ENCODE measurements at places on chromosomes 16 and 17.

DNA sequence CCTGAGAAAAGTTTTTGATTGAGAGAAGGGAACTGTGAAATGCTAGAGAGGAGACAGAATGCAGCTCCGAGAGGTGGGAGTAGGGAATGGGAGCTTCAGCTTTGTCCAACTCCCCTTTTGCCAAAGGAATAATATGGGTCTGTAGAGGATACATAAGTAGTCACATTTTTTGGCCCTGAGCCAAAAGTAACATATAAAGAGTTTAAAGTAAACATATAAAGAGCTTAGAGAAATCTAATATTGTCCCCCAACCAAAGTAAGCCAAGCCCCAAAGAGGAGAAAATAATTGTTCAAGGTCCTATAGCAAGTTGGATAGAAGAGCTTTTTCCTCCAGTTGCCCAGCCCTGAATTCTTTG lies 215.1 kb downstream of the TMEM114 start:
- DNase-seq, result no peak

DNA sequence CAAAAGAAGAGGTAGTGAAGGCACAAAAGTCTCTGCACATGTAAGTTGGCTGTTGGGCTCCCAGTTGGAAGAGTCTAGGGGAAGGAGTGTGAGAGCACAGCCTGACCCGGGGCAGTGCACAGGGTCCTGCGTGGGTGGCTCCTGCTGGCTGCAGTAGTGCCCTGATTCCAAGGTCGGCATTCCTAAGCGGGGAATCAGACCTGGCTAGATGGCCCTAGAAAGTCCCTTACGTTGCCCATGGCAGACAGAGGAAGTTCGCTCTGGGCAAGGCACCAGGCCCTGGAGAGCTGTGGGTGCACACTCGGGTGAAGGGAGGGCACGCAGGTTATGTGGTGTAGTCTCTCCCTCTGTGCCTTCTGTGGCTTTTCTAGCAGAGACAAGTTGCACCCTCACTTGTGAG lies 22.8 kb upstream of the SLC5A11 start:
- no peak for DNase-seq

DNA sequence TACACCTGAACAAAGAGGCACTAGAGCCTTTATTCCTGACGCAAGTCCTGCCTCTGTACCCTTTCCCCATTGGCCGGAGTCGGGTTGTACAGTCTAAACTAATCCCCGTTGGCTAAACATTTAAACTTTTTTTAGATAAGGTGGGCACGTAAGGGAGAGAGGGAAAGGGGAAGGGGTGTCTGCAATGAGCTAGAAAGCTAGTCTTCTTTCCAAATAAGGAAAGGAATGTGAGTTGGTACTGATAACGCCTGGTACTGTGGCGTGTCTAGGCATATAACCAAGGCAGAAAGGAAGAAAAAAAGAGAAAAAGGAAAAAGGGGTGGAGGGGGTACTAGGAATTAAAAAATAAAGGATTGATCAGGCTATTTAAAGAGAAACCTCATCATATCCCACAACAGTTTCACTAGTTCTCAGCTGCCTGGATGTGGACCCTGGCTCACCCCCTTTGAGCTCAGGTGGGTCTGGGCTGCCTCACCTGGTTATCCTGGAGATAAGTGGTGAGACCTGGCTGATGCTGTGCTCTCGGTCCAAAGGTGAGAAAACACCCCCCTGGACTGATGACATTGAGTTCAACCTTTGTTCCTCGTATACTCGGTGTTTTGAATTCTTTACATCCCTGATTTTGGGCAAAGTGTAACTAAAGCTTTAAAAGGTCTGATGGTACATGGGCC lies 90.9 kb upstream of the EEF2KMT start:
- DNase-seq, result no peak

- DNase-seq, result no peak
These were observed 7.8 kb downstream of the ACSF3 start for GRCh38 chr16:89101303-89102040.

- DNase-seq, result no peak
These were observed 11.7 kb downstream of the RHBDL3 start for GRCh38 chr17:32277284-32277683.

- peak; percentile 51 for DNase-seq
These were observed at the start of gene PRKCA for GRCh38 chr17:66301864-66302741. Gene PRKCA, plus strand, starts transcription at chr17:66302613.

DNA sequence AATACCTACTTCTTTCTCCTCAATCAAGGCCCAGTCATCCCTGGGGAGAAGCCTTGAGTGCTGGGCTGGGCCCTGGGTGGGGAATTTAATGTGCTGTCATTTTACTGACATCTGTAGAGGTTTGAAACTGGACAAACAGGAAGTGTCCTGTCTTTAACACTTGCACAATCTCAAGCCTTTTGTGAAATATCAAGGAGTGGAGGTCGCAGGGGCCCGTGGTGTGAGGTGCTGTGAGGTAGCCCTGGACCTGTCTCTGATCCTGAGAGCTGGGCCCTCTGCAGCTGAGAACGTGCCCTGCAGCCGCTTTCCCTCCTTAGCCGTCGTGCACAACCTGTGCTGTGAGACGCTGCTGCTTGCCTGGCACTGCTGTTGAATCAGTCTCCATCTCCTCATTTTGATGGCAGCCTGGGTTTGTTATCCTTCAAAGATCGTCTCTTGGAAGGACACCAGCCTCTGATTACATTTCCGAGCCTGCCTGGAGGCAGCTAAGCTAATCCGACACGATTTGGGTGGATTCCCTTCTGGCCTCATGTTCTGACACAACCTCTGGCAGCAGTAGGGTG lies 29.9 kb downstream of the SMARCE1 start:
- DNase-seq, result no peak

DNA sequence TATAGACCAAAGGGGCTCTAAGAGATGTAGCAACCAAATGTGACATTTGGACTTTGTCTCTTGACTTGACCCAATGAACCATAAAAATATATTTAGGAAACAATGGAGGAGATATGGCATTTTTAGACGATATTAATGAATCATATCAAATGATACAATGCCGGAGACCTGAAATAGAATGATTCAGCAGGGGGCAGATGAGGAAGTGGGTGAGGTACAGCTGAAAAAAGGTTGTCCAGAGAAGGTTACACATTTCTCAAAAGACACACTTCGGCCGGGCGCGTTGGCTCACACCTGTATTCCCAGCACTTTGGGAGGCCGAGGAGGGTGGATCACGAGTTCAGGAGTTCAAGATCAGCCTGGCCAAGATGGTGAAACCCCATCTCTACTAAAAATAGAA lies 16.5 kb upstream of the SNN start:
- DNase-seq, result no peak

DNA sequence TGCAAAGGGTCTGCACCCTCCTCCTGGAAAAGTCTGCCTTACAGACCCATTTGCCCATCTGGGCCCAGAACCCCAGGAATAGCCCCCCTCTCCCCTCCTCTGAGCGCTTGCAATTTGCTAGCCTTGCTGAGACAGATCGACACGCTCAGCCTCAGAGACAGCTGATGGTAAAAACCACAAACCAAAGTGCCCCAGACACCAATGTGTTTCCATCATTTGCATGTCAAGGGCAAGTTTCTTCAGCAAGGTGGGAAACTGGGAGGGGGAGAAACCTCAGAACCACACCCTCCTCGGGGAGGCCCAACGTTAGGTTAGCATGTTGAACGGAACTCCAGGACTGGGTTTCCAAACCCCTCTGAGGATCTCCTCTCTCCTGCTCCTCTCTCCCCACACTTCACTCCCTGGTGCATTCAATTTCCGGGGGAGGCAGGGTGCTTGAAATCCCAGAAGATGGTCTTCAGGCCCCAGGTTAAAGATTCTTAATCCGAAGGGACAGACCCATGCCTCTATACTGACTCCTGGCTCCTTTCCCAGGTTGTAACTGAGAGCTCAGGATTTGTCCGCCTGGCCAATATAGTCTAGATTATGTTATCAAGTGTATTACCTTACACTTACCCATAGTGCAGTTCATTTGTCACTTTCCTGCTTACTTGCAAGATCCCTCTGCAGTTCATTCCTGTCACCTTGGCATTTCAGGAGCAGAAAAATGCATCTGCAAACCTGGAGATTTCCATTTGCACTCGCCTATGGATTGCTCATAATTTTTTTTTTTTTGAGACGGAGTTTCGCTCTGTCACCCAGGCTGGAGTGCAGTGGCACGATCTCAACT lies 1.3 kb upstream of the CUEDC1 start:
- no peak for DNase-seq

GRCh38 chr17:62722625-62723024 lies 85.5 kb downstream of the MARCHF10 start:
- no peak for DNase-seq

DNA sequence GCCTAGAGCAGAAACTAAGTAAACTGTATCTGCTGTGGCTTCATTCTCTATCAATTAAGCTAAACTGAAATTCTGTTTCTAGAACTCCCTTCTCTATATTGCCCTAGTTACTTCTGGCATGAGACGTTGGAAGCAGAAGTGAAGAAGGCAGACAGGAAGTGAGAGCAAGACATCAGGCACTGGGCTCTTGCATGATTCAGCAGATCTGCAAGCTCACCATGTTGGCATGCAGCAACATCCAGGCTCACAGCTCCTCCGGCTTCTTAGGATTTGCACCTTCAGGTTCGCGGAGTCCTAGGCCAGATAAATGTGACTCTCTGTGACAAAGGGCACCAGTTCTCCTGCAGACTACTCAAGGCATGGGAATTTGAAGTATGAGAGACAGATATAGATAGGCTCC lies 148.3 kb downstream of the CDH8 start:
- DNase-seq, result no peak

GRCh38 chr16:80503107-80503506 lies 37.7 kb upstream of the DYNLRB2 start:
- DNase-seq, result no peak

GRCh38 chr17:73192206-73192893 lies 505 bp upstream of the COG1 start:
- peak; percentile 46 for DNase-seq

- no peak for DNase-seq
These were observed 3.4 kb downstream of the SLC16A5 start for GRCh38 chr17:75090871-75091854.

DNA sequence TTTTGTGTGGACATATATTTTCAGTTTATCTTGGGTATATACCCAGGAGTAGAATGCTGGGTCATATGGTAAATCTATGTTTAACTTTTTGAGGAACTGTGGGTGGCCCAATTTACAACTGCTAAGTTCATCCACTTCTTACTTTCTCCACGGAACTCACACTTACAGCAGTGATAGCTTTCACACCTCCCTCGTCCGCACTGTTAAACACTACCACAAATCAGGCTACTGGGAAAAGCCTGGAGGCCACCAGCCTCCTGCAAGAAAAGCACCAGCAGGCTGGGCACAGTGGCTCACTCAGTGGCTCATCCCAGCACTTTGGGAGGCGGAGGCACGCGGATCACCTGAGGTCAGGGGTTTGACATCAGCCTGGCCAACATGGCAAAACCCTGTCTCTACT lies 14.7 kb upstream of the ZG16 start:
- no peak for DNase-seq

DNA sequence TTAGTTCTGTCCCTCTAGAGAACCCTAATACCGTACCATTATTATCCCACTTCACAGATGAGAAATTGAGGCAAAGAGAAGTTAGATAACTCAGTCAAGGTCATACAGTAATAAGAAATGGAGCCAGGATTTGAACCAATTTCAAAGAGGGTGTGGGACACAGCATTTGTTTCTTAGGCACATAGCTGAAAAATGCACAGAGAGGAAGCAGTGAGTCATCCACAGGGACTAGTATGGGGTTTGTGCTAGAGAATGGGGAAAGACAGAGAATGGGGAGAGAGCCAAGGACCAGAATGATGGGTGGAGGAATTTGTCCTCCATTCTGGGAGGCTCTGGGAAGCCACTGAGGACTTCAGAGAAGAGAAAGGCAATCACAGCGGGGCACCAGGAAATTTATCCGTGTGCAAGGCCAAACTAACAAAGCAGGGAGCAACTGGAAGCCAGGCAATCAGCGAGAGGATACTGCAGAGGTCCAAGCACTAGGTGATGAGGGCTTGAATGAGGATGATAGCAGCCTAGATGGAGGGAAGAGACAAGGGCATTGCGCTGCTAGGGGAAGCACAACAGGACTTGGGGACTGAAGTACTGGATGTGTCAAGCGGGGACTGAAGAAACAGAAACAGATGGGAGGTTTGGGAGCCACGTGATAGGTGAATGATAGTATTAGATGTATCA lies 78.1 kb upstream of the ZFHX3 start:
- no peak for DNase-seq

GRCh38 chr17:16254773-16255400 lies 37.9 kb downstream of the PIGL start:
- no peak for DNase-seq

All from activated gamma-delta T cell (primary cell).